Activated CD4-positive, alpha-beta T cell treated with anti-CD3 and anti-CD28 coated beads, Interleukin-2, amount 50 U/mL, for 48 hours (primary cell): ENCODE measurements at places on chromosomes 2 and 18.
A peak's percentile ranks its signal among the peaks of the same experiment; 100 is the strongest.

DNA sequence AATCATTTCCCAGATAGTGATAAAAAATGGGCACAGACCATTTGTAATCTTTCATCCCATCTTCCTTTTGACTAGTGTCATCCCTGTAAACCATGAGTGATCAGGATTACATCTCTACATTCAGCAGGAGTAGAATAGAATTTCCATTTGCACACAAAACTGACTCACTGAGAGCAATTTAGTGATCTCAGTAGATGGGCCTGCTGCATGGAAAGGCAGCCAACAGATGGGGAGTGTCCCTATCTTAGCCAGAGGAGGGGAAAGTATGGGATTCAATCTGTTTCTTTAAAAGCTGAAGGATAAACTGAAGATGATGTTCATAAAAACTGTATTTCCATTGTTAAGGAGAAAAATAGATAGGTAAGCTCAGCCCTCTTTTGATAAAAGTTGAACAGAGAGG lies 441.7 kb downstream of the ZNF521 start:
- DNase-seq, result no peak

- DNase-seq, result peak; percentile 5
Measured at GRCh38 chr18:26458526-26459232, 89.7 kb downstream of the KCTD1 start.

DNA sequence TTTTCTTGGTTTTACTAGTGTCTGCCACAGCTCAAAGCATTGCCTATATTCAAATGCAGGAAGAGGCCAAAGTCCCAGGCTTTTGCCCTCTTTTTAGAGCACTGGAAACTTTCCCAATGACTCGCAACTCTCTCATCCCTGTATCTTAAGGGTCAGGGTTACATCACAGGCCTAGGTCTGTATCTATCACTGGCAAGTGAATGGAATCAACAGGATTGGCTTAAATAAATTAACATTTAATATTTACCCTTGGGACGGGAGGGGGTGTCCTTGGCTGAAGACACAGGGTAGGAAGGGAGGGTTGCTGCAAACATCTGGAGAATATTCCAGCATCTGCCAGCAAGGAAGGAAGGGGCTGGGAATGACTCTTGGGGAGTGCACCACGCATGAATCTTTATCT lies 242.6 kb downstream of the SLC4A3 start:
- no peak for DNase-seq

DNA sequence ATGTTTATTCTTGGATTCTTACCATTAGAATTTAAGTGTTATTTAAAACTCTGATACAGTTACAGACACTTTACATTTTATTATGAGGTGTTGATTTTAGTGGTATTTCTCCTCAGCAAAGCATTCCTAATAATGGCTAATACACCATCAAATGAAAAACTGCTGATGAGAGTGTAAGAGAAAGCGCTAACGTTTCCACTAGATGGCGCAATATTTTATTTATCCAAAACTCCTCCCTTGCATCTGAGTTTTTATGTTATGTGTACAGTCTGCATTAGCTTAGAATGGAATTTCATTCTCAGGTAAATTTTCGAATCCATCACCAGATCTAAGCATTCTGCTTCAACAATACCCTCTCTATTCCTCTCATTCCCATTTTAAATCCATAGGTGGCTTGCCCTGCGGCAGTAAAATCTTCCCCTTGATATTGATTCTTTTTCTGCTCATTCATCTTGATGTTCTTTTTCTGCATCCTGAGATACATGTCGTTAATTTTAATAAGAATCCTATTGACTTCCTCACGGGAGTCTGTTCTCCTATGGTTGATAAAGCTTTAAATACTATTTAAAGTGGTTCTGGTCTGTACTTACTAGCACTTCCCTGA lies 53.9 kb downstream of the PRKRA start:
- DNase-seq, result no peak

GRCh38 chr18:74895686-74896085 lies 298.0 kb downstream of the ZNF407 start:
- DNase-seq, result no peak

DNA sequence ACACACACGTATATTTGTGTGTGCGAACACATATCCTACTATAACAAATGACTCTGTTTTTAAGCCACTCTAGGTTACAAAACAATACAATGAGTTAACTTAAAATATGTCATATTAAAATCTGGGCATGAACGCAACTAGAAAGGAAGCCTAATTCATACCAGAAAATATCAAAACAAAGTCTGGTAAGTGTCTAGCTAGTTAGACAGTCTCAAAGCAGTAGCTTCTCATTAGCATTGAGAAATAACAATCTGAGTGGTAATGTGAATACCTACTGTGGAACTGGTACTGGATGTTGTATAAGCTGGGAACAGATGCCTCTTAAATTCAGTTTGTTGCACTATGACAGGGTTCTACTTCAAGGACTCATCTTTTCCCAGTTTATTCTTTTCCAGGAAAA lies 32.5 kb upstream of the WIPF1 start:
- no peak for DNase-seq

DNA sequence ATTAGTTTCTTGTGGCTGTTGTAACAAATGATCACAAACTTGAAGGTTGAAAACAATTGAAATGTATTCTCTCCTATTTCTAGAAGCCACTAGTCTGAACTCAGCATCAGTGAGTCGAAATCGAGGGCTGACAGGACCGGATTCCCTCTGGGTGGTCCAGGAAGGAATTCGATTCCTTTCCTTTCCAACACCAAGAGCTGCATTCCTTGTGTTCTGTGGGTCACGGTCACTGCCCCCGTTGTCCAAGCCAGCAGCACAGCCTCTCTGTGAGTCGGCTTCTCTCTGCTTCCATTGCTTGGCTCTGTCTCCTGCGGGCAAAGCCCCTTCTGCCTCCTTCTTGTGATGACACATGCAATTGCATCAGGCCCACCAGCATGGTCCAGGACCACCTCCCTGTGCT lies 67.3 kb downstream of the SMIM21 start:
- DNase-seq, result no peak

GRCh38 chr2:86778957-86779356 lies 11.8 kb downstream of the CD8A start:
- DNase-seq, result no peak

DNA sequence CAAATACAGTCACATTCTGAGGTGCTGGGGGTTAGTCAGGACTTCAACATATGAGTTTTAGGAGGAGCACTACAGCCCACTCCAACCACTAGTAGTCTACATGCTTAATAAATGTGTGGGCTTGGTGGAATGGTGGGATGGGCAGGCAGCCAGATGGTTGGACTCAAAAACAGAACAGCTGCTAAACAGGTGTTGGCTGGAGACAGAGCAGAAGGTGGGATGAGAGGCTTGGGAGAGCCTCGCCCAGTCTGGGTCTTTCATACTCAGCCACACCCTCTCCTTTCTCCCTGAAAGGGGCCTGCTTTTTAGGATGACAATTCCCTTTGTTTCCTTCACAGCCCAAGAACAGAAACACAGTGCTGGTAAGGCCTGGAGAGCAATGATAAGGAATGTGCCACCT lies 143.9 kb upstream of the KLHL29 start:
- DNase-seq, result no peak

DNA sequence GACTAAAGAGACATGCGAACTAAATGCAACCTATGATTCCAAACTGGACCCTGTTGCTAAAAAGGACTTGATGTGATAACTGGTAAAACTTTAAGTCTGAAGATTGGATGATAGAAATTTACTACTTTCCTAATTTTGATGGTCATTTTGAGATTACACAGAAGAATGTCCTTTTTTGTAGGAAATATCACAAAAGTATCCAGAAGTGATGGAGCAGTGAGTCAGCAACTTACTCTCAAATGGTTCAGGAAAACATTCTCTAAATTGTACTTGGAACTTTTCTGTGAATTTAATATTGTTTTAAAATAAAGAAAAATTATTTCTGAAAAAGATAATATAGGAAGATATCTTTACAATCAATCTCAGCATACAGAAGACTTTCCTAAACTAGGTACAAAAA lies 19.9 kb downstream of the MBOAT2 start:
- DNase-seq, result no peak

DNA sequence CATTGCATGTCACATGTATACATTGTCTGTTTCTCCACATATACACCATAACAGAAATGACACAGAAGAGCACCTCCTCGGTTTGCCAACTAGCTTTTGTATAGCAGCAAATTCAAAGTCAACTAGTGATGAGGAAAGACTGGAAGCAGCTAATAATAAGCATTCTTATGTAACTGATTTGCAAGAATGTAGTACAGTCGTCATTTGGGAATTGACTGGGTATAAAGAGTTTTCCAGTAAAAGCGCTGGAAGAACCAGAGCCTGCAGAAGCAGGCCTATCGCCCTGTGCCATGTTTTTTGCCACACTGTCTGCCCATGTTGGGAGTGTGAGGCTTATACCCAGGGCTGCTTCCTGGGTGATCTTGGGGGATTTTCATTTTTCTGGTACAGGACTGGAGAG lies 310.6 kb downstream of the GBX2 start:
- no peak for DNase-seq

- no peak for DNase-seq
Measured at GRCh38 chr2:226409134-226409533, 390.5 kb downstream of the IRS1 start.

- no peak for DNase-seq
Measured at GRCh38 chr18:37425222-37425621, 140.4 kb downstream of the CELF4 start.

DNA sequence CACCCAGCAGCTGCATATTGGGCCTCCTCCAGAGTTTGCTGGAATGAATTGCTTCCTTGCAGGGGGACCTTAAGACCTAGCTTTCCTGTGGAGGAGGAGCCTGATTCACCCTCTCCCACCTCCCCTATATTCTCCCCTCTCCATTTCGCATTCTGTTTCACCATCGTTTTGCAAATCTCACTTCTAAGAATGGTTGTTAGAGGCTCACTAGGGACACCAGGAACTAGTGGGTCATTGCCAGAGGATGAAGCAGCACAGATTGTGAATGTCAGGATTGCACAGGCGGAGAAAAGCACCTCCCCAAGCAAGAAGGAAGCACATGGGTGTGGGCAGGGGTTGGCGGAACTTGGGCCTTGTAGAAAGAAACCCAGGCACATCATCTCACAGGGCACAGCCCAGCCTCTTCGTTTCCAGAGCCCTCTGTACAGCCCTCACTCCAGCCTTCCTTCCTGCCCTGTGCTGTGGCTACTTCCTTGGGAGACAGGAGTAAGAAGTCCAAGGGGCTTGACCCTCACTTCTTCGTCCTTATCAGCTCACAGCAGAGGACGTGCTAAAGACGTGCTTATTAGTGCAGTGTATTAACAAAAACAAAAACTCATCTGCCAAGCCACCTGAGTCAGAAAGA lies 63.4 kb downstream of the TACR1 start:
- no peak for DNase-seq

DNA sequence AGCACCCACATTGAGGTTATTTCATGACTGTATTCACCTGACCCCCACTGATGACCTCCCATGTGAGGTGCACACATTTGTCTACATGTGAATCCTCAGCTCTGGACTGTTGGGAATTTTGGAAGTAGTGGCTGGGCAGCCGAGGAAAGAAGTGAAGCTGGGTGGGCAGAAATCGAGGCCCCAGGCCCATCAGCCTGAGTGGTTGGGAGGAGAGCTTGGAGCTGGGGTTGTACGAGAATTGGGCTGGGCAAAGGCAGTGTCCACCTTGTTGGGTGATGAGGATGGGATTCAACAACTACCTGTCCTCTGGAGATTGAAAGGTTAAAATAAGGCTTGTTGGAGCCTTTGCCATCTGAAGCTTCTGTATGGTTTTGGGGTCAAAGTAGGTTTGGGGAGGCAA lies 35.8 kb downstream of the AGAP1 start:
- no peak for DNase-seq

- DNase-seq, result no peak
Measured at GRCh38 chr2:218777276-218777990, 4.5 kb upstream of the CYP27A1 start.
